HFFc6 (cell line): ENCODE measurements at places on chromosomes 5 and 9.

DNA sequence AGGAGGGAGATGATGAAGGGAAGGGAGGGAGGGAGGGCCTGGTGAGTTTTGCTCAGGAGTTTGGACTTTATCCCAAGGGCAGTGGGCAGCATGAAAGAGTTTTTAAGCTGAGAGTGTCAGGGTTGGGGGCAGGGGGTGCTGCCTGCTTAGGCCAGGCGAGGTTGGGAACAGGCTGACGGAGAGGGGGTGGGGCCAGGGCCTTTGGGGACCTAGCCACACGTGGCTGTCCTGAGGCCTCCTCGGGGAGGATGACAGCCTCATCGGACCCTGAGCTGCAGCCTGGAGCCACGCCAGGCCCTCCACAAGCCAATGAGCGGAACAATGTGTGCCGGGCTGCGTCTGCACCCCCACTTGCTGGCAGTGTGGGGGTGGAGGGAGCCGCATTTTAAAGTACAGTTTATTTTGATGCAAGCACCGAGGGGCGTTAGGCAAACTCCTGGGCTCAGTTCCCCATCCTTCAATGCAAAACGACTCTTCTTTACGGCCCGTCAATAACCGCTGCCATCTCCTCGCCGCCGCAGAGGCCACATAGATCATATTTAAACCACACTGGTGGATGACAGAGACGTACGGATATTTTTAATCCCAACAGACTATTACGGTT, 5.3 kb upstream of the RXRA start:
- H3K36me3 ChIP-seq, result no peaks in the 10 kb centered on the region
- H3K27ac ChIP-seq, result no peak overlapping the region
- DNase-seq, result no peak
- no peak overlapping the region for H3K4me3 ChIP-seq
- H3K4me1 ChIP-seq, result peaks cover 36% of the 10 kb centered on the region
- peaks cover 3% of the 10 kb centered on the region for H3K27me3 ChIP-seq

DNA sequence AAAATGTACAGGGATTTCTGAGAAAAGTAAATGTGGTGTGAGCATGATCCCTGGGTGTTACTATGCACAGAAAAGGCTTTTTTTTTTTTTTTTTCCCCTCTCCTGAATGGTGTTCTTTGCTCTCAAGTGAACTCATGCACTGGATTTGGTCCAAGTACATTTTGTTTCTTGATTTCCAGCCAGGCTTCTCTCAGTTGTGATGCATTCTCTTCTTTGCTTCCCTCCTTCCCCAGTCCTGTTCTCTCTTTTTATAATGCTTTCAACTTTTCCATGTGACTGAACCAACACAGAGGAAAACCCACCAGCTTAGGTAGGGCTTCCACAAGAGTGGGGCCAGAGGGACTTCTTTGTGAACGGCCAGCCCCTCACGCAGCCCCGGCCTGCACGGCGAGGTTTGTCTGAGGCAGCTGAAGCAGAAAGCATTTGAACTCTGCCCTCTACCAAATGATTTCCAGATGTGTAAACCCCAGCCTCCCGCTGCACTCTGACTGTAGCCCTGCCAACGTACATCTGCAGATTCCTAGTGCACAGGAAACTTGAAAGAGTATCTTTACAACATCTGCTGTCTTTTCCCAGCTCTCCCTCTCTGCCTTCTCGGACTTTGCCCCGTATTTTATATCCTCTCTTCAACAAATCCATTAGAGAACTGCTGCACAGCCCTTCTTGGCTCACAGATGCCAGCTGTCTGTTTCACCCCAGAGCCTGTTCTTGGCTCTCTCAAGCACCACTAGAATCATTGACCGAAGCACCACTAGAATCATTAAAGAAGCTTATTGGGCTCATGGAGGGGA, 71.8 kb upstream of the CD180 start:
- H3K4me3 ChIP-seq, result no peak overlapping the region
- no peaks in the 10 kb centered on the region; the same call in 1 of the 2 replicates for H3K36me3 ChIP-seq
- peaks cover 16% of the 10 kb centered on the region for H3K4me1 ChIP-seq
- H3K27me3 ChIP-seq, result no peaks in the 10 kb centered on the region; the same call in 1 of the 2 replicates
- no peak overlapping the region for H3K27ac ChIP-seq
- DNase-seq, result peak; percentile 88

DNA sequence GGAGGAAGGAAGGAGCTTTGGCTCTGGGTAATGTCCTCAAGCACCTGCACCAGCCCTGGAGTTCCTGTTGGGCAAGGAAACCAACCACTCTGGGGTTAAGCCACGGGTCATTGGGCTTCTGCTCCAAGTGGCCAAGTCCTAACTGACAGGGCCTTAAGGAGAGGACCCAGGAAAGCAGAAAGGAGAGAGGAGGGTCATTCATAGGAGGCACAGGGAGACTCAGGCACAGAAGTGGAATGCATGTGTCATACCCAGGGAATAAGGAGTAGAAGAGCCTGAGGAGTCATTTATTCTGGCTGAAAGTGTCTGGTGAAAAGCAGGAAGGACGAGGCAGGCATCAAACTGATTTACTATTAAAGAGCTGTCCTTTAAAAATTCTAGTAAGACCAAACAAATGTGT, 129.2 kb downstream of the DMRT2 start:
- H3K36me3 ChIP-seq, result no peaks in the 10 kb centered on the region
- peaks cover 6% of the 10 kb centered on the region for H3K27me3 ChIP-seq
- H3K4me3 ChIP-seq, result no peak overlapping the region
- no peak for DNase-seq
- H3K27ac ChIP-seq, result no peak overlapping the region

DNA sequence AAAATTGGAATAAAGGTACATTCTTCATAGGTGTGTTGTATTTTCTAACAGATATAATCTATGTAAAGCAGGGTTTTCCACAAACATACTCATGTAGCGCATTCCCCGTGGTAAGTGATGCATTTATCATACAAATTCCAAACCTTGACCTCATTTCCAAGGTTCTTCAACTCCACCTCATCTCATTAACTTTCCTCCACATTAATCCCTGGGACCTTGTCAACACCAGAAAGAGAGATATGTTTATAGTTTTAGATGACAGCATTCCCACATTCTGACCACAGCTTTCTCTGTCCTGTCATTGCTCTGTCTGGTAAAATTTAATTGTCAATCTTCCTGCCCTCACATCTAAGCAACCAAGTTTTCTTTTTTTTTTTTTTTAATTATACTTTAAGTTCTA, 415.1 kb downstream of the TMEM161B start:
- DNase-seq, result no peak
- no peaks in the 10 kb centered on the region for H3K36me3 ChIP-seq
- no peak overlapping the region for H3K27ac ChIP-seq
- no peak overlapping the region for H3K4me3 ChIP-seq
- no peaks in the 10 kb centered on the region for H3K4me1 ChIP-seq

DNA sequence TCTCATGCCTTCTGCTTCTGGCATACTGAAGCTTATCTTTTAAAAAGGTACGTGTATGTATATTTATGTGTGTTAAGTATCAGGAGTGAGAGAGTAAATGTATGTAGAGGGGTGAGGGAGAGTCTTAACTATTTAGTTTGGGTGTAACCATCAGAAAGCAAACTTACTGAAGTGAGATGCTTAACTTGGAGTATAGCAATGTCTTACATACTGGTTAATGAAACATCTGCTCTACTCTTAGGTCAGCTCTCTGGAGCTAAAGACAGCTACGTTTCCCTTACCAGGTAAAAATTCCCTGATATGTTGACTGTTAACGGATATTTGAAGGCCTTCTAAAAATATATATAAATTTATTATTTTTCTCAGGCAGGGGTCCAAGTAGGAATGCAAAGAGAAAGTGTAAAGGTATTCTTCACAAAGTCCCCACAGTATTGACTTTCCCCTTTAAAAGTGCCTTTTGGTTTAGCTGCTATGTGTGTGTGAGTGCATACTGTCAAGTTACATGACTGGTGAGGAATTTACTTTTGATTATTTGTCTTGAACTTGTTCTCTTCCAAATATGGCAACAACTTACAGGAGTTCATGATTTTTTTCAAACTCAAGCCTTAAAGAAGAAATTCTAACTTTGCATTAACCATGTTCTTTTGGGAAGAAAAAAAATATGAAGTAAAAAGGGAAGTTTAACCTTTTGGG, 12.3 kb upstream of the C5orf24 start:
- H3K27ac ChIP-seq, result no peak overlapping the region
- peaks cover 13% of the 10 kb centered on the region for H3K4me1 ChIP-seq
- DNase-seq, result peak; percentile 33
- H3K36me3 ChIP-seq, result no peaks in the 10 kb centered on the region

DNA sequence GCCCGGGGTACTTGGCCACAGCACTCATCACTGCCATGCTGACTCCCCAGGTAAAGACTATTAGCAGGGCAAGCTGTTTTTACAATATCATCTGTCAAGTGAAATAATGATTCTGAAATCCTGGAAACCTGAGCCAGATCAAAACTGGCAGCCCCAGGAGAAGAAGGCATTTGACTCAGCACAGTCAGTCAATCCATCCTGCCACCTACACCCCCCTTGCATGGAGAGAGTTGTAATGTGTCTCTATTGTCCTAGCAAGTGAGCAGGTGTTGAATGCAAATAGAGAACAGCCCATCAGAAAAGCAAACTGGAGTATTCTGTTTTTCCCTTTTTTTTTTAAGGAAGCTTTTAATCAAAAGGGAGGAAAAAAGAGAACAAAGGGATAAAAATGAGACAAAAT, 291.2 kb downstream of the BRINP1 start:
- H3K27me3 ChIP-seq, result no peaks in the 10 kb centered on the region
- H3K36me3 ChIP-seq, result no peaks in the 10 kb centered on the region
- DNase-seq, result no peak
- H3K4me1 ChIP-seq, result no peaks in the 10 kb centered on the region
- no peak overlapping the region for H3K27ac ChIP-seq
- H3K4me3 ChIP-seq, result no peak overlapping the region

DNA sequence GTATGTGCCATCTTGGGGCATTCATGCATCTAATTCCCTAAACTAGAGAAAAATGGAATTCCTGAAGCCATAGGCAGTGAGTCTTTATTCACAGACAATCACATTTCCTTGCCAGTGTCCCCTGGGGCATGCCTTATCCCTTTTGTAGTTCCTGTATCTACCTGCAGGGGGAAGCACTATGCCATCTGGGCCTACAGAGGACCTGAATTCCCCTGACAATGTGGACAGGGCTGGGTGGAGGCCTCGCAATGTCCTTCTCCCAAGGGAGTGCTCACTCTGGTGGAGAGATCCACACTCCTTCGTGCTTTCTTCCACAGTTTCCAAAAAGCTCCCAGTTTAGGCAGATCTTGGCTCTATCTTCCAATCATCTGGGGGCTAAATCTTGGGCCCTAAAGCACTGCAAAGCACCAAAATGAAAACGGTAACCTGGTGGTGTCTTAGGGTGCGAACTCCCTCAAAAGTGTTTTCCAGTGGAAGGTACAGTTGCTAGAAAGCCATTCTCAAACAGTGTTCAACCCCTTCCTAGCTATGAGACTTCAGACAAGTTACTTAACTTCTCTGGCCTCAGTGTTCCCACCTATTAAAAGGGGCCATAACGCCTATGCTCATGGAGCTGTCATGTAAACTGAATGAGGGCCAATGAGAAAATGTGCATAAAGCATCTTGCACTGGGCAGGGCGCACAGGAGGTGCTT, 17.5 kb downstream of the WHRN start:
- peak; percentile 66 for DNase-seq
- no peaks in the 10 kb centered on the region for H3K36me3 ChIP-seq
- H3K4me1 ChIP-seq, result peaks cover 32% of the 10 kb centered on the region
- H3K4me3 ChIP-seq, result no peak overlapping the region

- H3K4me3 ChIP-seq, result peak overlapping the region; percentile 99
- H3K36me3 ChIP-seq, result no peaks in the 10 kb centered on the region
- no peak for DNase-seq
- peak overlapping the region; percentile 65 for H3K27ac ChIP-seq
- H3K27me3 ChIP-seq, result no peaks in the 10 kb centered on the region
These were observed 983 bp downstream of the RCL1 start for GRCh38 chr9:4793459-4794395.

- H3K4me3 ChIP-seq, result no peak overlapping the region
- H3K27me3 ChIP-seq, result no peaks in the 10 kb centered on the region
- H3K27ac ChIP-seq, result no peak overlapping the region
- no peak for DNase-seq
- no peaks in the 10 kb centered on the region for H3K36me3 ChIP-seq
These were observed 305.9 kb upstream of the PRR16 start for GRCh38 chr5:120158211-120158610.

DNA sequence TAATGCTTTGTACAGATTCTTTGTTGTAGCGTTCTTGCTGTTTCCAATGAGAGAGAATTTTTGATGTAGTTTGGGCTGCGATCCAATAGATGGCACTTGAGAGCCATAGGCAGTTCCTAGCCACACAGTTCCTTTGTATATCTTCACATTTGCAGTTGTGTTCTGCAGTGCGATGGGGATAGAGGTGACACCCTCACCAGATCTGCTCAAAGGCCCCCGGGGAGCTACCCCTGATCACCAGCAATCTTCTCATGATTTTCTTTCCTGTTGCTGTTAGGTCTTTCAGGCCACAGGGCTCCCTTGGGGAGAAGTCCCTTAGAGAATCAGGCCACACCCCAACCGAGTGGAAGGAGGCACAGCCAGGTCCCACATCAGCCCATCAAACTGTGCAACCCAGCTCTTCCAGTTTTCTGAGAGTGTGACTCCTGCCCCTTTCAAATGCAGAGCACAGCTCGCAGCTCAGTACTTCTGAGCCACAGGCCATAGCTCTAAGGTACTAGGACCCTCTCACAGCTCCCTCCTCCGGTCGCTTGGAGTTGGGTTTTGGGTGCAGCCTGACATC, 353.7 kb downstream of the SLCO4C1 start:
- H3K36me3 ChIP-seq, result no peaks in the 10 kb centered on the region
- H3K4me3 ChIP-seq, result no peak overlapping the region
- H3K4me1 ChIP-seq, result no peaks in the 10 kb centered on the region
- DNase-seq, result no peak

DNA sequence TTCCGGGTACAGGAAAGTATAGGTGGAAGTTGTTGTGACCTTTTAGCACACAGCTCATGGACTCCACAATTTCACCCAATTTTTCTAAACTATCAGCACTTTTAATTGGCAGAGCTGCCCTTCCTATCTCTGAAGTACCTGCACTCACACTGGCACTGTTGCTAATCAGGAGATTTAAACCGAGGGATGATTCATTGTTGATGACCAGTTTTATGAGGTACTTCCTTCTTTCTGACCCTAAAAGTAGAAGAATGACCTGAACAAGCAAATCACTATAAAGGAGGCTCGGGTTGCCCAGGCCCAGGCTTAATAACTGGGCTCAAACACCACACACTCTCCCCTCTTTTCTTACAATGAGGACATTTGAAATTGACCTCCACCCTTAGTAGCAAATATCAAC, 105.9 kb downstream of the KCNN2 start:
- peaks cover 32% of the 10 kb centered on the region for H3K4me1 ChIP-seq
- H3K36me3 ChIP-seq, result peaks cover 9% of the 10 kb centered on the region; the same call in 1 of the 2 replicates
- peak overlapping the region; percentile 39; the same call in 1 of the 2 replicates for H3K4me3 ChIP-seq
- DNase-seq, result peak; percentile 40
- H3K27ac ChIP-seq, result peak overlapping the region; percentile 60

DNA sequence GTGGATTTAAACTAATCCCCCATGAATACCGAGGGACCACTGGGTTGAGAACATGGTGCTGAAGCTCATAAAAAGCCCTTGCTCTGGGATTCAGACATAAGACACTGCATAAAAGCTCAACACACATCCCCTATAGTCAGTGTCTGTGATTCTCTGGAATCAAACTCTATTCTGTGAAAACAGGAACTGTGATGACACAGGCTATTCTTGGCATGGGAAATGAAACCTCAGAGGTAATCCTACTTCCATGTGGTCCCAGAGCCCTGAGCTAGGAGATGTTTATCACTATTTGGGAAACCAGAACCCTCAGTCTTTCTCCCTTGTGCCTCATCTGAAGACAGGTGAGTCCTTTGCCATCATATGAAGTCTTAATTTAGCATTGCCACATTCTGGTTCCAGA, 135.4 kb upstream of the PRSS3 start:
- DNase-seq, result no peak
- H3K27me3 ChIP-seq, result peaks cover 29% of the 10 kb centered on the region
- H3K4me3 ChIP-seq, result no peak overlapping the region
- no peaks in the 10 kb centered on the region for H3K4me1 ChIP-seq
